ENCODE measurements at places on chromosomes 13 and 19.

- DNase-seq: no peak
Observed at GRCh38 chr13:25977671-25978070, 74.1 kb downstream of the SHISA2 start.

DNA sequence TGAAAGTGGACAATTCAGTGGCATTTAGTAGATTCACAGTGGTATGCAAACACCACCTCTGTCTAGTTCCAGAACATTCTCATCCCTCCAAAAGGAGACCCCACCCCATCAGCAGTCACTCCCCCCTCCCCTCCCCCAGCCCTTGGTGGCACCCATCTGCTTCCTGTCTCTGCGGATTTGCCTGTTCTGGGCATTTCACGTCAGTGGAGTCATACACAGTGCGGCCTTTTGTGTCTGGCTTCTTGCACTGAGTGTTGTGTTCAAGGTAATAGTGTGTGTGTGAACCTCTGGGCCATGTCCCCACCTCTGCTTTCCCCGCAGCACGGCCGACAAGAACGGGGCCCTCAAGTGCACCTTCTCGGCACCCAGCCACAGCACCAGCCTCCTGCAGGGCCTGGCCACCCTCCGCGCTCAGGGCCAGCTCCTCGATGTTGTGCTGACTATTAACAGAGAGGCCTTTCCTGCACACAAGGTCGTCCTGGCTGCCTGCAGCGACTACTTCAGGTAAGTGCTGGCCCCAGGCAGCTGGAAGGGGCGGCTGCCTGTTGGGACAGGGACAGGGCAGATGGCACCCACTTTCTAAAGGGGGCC, 19.4 kb upstream of the CRTC1 start:
- DNase-seq: no peak

DNA sequence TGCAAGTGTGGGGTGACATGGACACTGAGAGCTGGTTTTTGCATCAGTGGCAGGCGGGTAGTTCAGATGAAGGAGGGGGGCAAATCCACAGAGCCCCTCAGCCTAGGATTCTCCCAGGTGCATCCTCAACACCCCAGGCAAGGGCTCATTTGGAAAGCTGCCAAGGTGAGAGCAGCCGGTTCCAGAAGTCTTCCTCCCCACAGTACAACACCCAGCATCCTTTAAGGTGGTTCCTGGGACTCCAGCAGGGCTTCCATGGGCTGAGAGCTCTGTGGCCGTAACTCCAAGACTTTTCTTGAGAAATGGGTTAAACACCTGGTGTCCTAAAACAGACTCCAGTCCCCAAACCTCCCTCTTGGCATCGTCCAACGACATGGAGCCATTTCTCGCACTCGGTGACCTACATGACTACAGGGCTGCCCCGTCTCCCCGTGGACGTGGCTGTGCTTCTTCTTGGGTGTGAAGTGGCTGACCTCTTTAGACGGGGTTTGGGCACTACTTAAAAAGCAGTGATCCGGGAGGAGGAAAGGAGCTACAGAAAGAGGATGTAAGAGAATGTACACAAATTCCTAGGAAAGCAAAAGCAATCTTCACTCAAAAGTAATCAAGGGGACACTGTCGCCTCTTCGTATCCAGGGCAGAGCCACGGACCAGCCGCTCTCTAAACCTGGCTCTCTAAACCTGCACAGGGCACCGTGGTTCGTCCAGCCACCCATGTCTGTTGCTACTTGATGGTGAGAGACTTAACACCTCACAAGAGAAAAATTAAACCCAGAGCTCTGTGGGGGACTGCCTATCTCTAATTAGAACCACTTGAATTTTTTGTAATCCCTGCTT, 25.5 kb downstream of the RANBP3 start:
- no peak for DNase-seq

DNA sequence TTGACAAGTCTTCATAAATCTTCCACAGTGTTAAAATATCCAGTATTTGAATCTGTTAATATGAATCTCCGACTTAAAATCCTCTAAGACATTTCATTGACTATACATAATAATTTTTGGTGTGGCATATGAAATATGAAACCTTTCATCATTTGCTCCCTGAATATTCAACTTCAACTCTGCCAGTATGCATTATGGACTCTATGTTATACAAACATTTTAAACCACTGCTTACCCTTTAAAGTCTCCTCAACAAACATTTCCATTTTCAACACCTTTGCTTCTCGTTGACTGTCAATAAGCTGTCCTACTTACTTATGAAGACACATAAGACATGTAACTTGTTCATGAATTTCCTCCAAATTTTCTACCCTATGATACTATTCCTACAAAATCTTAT, 579.4 kb upstream of the SLITRK6 start:
- DNase-seq: no peak

- DNase-seq: peak; percentile 58
Observed at GRCh38 chr19:10193790-10194499, 808 bp downstream of the DNMT1 start.

DNA sequence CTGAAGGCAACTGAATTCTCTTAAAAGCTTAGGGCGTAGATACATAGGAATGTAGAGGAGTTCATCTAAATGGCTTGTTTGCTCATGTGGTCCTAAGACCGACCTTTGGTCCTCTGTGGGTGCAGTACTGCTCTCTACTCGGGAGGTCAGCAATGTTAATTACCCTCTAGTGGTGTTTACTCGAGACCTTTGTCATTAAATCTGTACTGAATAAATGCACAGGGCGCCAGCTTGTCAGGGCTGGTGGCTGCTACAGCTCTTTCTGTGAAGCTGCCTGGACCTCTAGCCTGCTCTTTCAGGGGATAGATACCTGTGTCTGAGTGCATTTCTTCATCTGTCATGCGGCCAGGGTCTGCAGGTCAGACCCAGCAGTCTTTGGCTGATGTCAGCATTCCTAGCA, 29.2 kb upstream of the MPHOSPH8 start:
- DNase-seq: no peak

GRCh38 chr19:16367261-16367683, 42.6 kb downstream of the KLF2 start:
- no peak for DNase-seq

GRCh38 chr19:34998777-34999497, 1.2 kb upstream of the GRAMD1A start:
- peak; percentile 25 for DNase-seq

GRCh38 chr13:42977219-42977659, 14.8 kb downstream of the EPSTI1 start:
- no peak for DNase-seq

DNA sequence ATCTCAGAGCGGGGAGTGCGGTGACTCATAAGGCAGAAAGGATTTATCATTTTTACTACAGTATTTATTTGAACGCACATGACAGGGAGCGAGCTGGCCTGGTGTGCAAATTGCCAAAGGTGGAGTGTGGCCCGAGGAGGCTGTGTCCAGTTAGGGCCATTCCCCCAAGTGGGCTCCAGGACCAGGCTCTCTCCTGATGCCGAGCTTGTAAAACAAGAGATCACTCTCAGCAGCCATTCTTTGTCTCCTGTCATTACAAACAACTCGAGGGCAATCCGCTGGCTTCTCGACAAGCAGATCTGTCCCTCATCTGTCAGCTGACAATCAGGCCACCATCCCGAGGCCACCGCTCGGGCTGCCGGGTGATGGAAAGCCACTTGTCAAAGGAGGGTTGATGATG, 418.9 kb downstream of the ZNF536 start:
- DNase-seq: no peak

- peak; percentile 66 for DNase-seq
Observed at GRCh38 chr13:28475916-28476725, 18.8 kb downstream of the FLT1 start.

GRCh38 chr19:28878862-28879566, 333.9 kb downstream of the UQCRFS1 start:
- peak; percentile 76 for DNase-seq

- no peak for DNase-seq
Observed at GRCh38 chr13:46520166-46520565, 32.8 kb upstream of the LRCH1 start.

GRCh38 chr19:53881482-53882390, at the start of gene PRKCG:
Gene PRKCG, plus strand, starts transcription at chr19:53882197. Its CDS starts 298 bp downstream, at chr19:53882495.
- DNase-seq: no peak

GRCh38 chr19:19531951-19532805, 3.5 kb downstream of the YJEFN3 start:
- peak; percentile 83 for DNase-seq

- peak; percentile 34 for DNase-seq
Observed at GRCh38 chr13:29852472-29853054, 2.1 kb upstream of the UBL3 start.

- no peak for DNase-seq
Observed at GRCh38 chr13:42174344-42175162, 97.4 kb upstream of the AKAP11 start.

DNA sequence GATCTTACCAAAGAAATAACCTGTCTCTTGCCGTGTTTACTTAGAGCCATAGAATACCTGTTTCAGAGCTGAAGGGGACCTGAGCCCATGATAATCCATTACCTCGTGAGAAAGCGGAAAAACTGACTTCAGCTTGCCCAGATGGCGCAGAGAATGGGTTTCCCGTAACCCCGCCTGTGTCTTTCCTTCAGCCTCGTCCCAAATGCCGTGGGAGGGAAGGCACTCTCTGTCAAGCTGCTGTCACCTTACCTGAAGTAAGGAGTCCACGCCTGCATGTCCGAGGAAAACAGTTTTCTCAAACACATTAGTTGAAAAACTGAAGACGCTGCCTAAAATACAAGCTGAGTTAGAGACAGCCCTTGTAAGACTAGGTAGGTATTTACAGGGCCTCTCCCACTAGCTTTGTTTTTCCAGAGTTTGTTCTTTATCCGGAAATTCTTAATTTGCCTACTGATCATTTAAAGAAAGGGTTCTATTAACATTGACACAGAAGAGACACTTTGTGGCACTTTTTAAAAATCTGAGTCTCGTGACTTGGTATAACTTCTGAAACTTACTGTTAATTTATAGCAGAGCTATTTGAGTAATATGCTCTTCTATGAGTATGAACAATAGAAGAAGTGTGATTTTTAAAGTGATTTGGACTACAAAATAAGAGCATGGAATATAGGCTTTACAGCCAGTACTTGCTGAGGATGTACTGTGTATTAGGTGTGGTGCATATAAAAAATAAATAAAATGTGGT, 1.3 kb upstream of the INTS6 start:
- peak; percentile 12 for DNase-seq

DNA sequence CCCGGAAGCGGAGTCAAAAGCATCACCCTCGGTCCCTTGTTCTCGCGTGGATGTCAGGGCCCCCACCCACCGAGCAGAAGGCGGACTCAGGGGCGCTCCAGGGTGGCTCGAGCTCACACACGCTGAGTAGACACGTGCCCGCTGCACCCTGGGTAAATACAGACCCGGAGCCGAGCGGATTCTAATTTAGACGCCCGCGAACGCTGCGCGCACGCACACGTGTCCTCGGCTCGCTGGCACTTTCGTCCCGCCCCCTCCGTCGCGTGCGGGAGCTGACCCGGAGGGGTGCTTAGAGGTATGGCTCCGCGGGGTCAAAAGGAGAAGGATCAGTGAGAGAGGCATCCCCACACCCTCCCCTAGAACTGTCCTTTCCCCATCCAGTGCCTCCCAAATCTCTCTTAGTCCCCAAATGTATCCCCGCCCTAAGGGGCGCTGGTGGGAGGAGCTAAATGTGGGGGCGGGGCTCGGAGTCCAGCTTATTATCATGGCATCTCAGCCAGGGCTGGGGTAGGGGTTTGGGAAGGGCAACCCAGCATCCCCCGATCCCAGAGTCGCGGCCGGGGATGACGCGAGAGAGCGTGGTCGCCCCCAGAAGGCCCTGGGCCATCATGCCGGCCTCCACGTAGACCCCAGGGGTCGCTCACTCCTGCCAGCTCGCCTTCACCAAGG, 451 bp upstream of the ICAM5 start:
- peak; percentile 43 for DNase-seq

DNA sequence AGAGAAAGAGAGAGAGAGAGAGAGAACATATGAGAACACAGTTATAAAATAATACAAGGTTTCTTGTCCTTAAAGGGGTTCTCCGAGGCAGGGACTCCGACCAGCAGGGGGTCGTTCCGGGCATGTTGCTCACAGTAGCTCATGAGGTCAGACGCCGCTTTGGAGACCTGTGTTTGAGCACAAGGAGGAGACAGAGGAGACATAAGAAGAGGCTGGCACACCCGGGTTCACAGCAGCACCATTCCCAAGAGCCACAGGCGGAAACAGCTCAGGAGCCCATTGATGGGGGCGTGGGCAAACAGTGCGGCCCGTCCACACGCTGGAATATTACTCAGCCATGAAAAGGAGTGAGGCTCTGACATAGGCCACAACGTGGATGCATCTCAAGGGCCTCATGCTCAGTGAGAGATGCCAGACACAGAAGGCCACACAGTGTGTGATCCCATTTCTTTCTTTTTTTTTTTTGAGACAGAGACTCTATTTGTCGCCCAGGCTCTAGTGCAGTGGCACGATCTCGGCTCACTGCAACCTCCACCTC, 39.1 kb downstream of the GADD45B start:
- no peak for DNase-seq

DNA sequence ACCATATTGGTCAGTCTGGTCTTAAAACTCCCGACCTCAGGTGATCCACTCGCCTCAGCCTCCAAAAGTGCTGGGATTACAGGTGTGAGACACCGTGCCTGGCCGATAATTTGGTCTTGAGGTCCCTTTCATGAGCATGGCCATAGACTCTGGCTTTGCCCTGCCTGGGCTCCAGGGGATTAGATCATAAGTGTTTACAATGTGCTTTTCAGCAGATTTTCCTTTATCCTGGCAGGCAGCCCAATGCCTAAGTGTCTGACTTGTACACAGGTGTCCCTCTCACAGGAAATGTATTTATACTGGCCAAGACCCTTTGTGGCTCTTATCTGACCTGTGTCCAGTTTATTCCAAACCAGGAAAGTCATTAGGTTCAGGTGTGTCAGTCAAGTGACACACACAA, 15.9 kb downstream of the BCAM start:
- DNase-seq: no peak

- DNase-seq: no peak
Observed at GRCh38 chr19:7665076-7665475, 3.8 kb upstream of the RETN start.

DNA sequence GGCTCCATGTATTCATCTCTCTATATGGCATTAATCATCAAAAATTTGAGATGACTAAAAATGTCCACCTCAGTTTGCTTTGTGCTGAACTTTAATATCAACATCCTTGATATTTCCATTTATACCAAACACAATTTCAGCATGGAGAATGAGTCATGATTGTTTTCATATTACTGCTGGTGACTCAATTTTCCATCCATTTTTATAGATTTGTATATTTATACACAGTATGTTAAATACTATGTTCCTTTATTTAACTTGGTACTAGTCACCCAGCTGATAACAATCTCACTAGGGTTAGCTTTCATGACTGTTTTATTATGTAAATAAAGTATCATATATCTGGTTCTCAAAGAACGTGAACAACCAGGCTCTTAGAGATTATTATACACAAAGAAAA, 1255.1 kb downstream of the SLITRK1 start:
- DNase-seq: no peak

GRCh38 chr19:47754206-47755064, 9.1 kb downstream of the NOP53 start:
- DNase-seq: no peak

GRCh38 chr13:51687947-51688714, 103.9 kb downstream of the WDFY2 start:
- no peak for DNase-seq
